ENCODE measurements at places on chromosomes 4 and X.

DNA sequence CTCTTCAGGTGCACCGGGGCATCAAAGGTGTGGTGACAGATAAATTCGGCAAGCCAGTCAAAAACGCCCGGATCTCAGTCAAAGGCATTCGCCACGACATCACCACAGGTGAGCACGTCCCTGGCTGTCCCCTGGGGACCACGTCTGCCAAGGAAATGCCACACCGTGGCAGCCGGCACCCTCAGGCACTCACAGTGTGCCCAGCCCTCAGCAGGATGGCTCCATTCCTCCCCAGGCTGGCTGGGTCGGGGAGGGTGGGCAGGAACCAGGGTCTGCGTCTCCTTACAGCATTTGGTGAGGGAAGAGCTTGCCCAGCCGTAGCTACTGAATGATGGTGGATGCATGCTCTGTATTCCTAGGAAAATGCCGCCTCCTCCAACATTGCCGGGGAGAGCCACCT lies 25.9 kb downstream of the CPZ start:
- DNase-seq: no peak

GRCh38 chr4:108852691-108853090 lies 89.8 kb upstream of the ETNPPL start:
- DNase-seq: no peak

GRCh38 chr4:87077914-87078585 lies 142.4 kb downstream of the KLHL8 start:
- DNase-seq: no peak

DNA sequence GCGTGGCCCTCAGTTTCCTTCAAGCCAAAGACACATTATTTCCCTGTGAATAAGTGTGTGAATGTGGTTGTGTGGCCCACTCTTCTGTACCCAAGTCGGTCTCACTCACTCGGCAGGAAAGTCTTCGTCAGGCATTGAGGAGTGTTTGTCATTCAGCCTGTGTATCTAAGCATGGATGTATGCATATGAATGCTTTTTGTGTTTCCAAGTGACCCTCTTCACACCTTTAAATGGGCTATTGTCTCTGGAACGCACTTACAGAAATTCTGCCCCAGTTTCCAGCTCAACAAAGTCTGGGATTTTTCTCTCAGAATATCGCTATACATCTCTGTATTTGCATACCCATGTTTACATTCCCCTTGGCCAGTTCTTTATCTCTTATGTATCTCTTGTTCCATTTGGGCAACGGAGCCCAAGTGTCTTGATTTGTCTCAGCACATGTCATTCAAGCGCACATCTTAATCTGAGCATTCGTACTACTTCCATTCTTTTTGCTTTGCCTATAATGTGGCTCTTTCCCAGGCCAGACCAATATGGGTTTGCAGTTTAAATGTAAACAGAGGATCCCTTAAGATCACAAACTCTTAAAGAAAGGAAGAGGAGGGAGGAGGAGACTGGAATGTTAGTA lies 4.8 kb downstream of the BCOR start:
- no peak for DNase-seq

DNA sequence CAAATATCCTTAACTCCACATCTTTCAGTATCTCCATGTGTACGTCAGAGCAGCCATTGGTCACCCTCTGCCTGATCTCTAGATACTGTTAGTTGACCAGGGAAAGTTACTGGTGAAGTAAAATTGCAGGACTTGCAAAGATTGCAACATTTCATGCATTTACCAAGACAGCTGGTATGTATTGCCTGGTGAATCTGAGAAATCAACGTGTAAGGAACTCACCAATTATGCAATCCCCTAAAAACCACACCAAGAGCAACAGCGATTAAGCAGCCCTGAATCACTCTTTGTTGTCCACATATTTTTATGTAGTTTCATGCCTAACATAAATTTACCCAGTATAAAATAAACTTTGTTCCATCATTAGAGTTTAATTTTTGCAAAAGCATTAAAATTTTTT lies 271.2 kb downstream of the NLGN4X start:
- no peak for DNase-seq

- DNase-seq: no peak
Observed at GRCh38 chr4:17260166-17260907, 251.6 kb downstream of the QDPR start.

GRCh38 chr4:72555377-72555831 lies 13.6 kb downstream of the ADAMTS3 start:
- no peak for DNase-seq

GRCh38 chrX:66023385-66024091 lies 16.3 kb downstream of the VSIG4 start:
- DNase-seq: no peak

GRCh38 chr4:6497796-6498195 lies 25.4 kb upstream of the PPP2R2C start:
- DNase-seq: no peak

DNA sequence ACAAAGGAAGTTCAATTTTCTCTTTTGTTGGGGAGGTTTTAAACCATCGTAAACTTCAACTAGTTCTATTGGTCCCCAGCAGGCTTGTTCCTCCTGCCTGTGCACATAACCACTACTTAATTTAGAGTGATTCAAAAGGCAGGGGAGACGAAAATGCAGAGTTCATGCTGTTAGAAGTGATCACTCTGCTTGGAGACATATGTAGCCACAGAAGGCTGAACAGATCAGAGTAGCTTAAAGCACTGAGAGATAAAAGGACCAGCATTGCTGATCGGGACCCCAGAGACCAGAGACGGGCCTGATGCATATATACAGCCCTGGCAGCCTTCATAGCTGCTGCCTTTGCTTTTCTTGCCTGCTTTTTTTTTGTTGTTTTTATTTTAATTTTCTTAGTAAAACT lies 662.0 kb upstream of the CPEB2 start:
- no peak for DNase-seq

- no peak for DNase-seq
Observed at GRCh38 chr4:168610911-168611530, 114.2 kb downstream of the PALLD start.

GRCh38 chr4:62130637-62131036 lies 930.5 kb downstream of the ADGRL3 start:
- no peak for DNase-seq
